ENCODE measurements at places on chromosomes 7 and 10. TPM values are rescaled to one million over a fixed set of nuclear protein-coding genes. Genes with fewer than 3 reads are reported as not detected.
A peak's percentile ranks its signal among the peaks of the same experiment; 100 is the strongest.

- no peaks in the 10 kb centered on the region for H3K4me1 ChIP-seq
- DNase-seq, result peak; percentile 70
- no peak overlapping the region for H3K27ac ChIP-seq
- peaks cover 18% of the 10 kb centered on the region for H3K27me3 ChIP-seq
- H3K4me3 ChIP-seq, result no peak overlapping the region
Measured at GRCh38 chr7:155962191-155962967, 150.1 kb upstream of the SHH start.

DNA sequence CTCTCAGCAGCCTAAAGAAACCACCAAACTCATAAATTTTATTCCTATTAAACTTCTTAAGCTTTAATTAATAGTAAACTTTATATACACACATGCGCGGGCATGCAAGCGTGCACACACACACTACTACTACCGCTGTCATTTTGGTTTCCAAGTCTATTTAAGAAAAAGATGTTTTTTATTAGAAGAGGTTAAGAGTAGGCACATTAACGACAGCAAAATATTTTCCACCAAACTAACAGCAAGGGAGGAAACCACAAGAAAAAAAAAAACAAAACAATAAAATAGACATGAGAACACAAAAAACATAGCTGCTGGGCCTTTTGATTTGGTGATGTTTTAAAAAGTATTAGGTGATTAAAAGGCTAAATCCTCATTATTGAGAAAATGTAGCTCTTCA is 28.6 kb downstream of the RTKN2 start:
- H3K36me3 ChIP-seq, result no peaks in the 10 kb centered on the region
- DNase-seq, result no peak
- peaks cover 24% of the 10 kb centered on the region for H3K4me1 ChIP-seq

- H3K27ac ChIP-seq, result no peak overlapping the region
- H3K36me3 ChIP-seq, result no peaks in the 10 kb centered on the region
- no peak overlapping the region for H3K4me3 ChIP-seq
- H3K4me1 ChIP-seq, result no peaks in the 10 kb centered on the region
- H3K27me3 ChIP-seq, result no peaks in the 10 kb centered on the region
Measured at GRCh38 chr7:17968791-17969715, 28.8 kb upstream of the SNX13 start.

- DNase-seq, result no peak
- no peak overlapping the region for H3K4me3 ChIP-seq
- no peak overlapping the region for H3K27ac ChIP-seq
Measured at GRCh38 chr10:86258941-86259340, 107.7 kb downstream of the GRID1 start.

The SLC39A12 gene
- not detected for total RNA-seq

The TMEM139 gene
- not detected for total RNA-seq

DNA sequence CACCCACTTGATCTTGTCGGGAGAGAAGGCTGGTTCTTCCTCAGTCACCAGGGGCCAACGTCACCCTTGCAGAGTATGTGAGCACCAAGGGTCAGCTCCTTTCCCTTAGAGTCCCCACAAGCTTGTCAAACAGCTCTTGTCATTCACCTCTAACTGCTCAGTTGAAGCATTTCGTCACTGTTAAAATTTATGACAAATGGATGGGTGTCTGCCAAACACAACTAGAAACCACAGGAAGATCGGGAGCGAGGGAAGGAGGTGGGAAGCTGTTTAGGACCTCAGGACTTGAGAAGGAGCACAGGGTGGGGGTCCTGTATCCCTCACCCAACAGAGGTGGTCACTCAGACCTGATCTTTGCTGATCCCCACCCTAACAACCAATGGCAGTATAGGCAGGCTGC is 373.3 kb upstream of the IGFBP3 start:
- no peaks in the 10 kb centered on the region for H3K27me3 ChIP-seq
- no peak overlapping the region for H3K4me3 ChIP-seq
- no peaks in the 10 kb centered on the region for H3K4me1 ChIP-seq
- H3K36me3 ChIP-seq, result no peaks in the 10 kb centered on the region
- H3K27ac ChIP-seq, result no peak overlapping the region
- no peak for DNase-seq

- H3K4me1 ChIP-seq, result peaks cover 16% of the 10 kb centered on the region
- no peaks in the 10 kb centered on the region for H3K36me3 ChIP-seq
- H3K27me3 ChIP-seq, result no peaks in the 10 kb centered on the region
- no peak overlapping the region for H3K27ac ChIP-seq
- no peak overlapping the region for H3K4me3 ChIP-seq
Measured at GRCh38 chr7:108140671-108141070, 10.5 kb upstream of the LAMB4 start.

DNA sequence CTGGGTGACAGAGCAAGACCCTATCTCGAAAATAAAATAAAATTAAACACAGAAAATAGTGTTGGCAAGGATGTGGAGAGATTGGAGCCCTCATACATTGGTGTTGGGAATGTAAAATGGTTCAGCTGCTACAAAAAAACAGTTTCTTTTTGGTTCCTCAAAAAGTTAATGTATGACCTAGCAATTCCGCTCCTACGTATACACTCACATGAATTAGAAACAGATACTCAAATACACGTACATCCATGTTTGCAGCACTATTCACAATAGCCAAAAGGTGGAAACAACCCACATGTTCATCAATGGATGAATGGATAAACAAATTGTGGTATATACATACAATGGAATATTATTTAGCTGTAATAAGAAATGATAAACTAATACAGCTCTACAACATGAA is 28.4 kb upstream of the CHCHD3 start:
- no peaks in the 10 kb centered on the region for H3K4me1 ChIP-seq
- H3K4me3 ChIP-seq, result no peak overlapping the region
- H3K36me3 ChIP-seq, result no peaks in the 10 kb centered on the region
- no peak overlapping the region for H3K27ac ChIP-seq
- DNase-seq, result no peak

The CUEDC2 gene
- 61.0 TPM for total RNA-seq

The EPO gene
- not detected for total RNA-seq

GRCh38 chr10:94630017-94630688 is 53.4 kb upstream of the CYP2C18 start:
- H3K27ac ChIP-seq, result no peak overlapping the region
- no peaks in the 10 kb centered on the region for H3K27me3 ChIP-seq
- no peak overlapping the region for H3K4me3 ChIP-seq
- DNase-seq, result no peak
- H3K36me3 ChIP-seq, result no peaks in the 10 kb centered on the region

DNA sequence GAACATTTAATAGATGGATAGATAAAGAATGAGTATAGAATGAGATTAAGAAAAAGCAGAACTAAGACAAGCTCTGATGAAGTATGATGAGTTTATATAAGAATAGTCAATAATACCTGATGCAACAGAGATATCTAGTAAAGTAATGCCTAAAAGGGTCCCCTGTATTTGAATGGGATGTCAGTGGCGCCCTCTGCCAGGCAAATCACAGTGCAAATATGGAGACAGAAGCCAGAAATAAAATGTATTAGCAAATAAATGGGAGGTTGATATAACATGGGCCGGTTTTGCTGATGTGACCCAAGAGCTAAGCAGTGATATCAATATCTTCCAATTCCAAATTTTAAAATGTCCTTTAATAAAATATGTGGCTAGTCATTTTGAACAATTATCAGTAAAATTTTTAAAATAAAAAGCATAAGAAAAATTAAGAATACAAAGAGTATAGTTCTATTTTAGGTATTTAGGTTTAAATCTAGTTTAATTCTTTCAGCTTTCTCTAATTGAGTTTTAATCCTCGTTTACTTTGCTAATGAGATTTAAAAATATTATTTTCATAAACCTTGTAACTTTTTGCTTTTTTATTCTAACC is 62.6 kb downstream of the ADK start:
- H3K4me1 ChIP-seq, result no peaks in the 10 kb centered on the region
- no peaks in the 10 kb centered on the region for H3K36me3 ChIP-seq
- no peak for DNase-seq
- H3K27ac ChIP-seq, result no peak overlapping the region
- H3K4me3 ChIP-seq, result no peak overlapping the region
- no peaks in the 10 kb centered on the region for H3K27me3 ChIP-seq

The HILPDA gene
- total RNA-seq, result 5.3 TPM

The PNLIPRP3 gene
- total RNA-seq, result not detected

- H3K36me3 ChIP-seq, result no peaks in the 10 kb centered on the region
- peaks cover 19% of the 10 kb centered on the region for H3K4me1 ChIP-seq
- no peak overlapping the region for H3K4me3 ChIP-seq
- H3K27me3 ChIP-seq, result no peaks in the 10 kb centered on the region
Measured at GRCh38 chr10:12909836-12910185, 91.7 kb downstream of the CCDC3 start.

- no peaks in the 10 kb centered on the region for H3K36me3 ChIP-seq
- H3K4me1 ChIP-seq, result no peaks in the 10 kb centered on the region
- H3K4me3 ChIP-seq, result no peak overlapping the region
- no peak overlapping the region for H3K27ac ChIP-seq
- no peaks in the 10 kb centered on the region for H3K27me3 ChIP-seq
- DNase-seq, result no peak
Measured at GRCh38 chr7:34756025-34756437, 98.0 kb downstream of the NPSR1 start.

The GPR22 gene
- total RNA-seq, result 0.33 TPM

GRCh38 chr7:10483671-10484070 is 490.0 kb upstream of the PHF14 start:
- no peak for DNase-seq
- H3K36me3 ChIP-seq, result no peaks in the 10 kb centered on the region
- H3K27ac ChIP-seq, result no peak overlapping the region
- no peak overlapping the region for H3K4me3 ChIP-seq

GRCh38 chr7:29976266-29976665 is 13.3 kb downstream of the SCRN1 start:
- peak overlapping the region; percentile 4 for H3K4me3 ChIP-seq
- H3K27ac ChIP-seq, result peak overlapping the region; percentile 60
- H3K27me3 ChIP-seq, result no peaks in the 10 kb centered on the region
- no peaks in the 10 kb centered on the region for H3K36me3 ChIP-seq

DNA sequence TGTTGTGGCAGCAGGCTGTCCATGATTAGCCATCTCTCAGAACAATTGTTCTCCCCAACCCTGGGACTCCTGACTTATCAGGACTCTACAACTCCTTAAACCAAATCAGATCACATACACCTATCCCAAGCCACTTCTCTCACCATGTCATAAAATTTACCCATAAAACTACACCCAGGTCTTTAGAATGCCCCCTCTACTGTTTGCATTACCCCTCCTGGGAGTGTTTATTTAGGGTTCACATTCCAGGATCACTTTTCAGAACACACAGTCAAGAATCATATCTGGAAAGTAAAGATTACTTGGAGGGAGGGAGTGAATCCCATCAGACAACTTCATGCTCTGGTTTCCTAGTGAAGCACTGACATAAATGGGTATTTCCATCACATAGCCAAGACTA is 7.1 kb downstream of the ASAH2 start:
- no peaks in the 10 kb centered on the region for H3K36me3 ChIP-seq
- H3K4me1 ChIP-seq, result no peaks in the 10 kb centered on the region
- no peak overlapping the region for H3K4me3 ChIP-seq
- no peak overlapping the region for H3K27ac ChIP-seq
- DNase-seq, result no peak
- H3K27me3 ChIP-seq, result no peaks in the 10 kb centered on the region

Data from esophagus muscularis mucosa (tissue), 4 donors.